ENCODE measurements at places on chromosomes 1 and 21.

- DNase-seq: no peak
Measured at GRCh38 chr1:35115459-35116383, 36.5 kb downstream of the ZMYM1 start.

GRCh38 chr1:21568006-21568746 is 59.0 kb downstream of the ALPL start:
- DNase-seq: peak; percentile 49

DNA sequence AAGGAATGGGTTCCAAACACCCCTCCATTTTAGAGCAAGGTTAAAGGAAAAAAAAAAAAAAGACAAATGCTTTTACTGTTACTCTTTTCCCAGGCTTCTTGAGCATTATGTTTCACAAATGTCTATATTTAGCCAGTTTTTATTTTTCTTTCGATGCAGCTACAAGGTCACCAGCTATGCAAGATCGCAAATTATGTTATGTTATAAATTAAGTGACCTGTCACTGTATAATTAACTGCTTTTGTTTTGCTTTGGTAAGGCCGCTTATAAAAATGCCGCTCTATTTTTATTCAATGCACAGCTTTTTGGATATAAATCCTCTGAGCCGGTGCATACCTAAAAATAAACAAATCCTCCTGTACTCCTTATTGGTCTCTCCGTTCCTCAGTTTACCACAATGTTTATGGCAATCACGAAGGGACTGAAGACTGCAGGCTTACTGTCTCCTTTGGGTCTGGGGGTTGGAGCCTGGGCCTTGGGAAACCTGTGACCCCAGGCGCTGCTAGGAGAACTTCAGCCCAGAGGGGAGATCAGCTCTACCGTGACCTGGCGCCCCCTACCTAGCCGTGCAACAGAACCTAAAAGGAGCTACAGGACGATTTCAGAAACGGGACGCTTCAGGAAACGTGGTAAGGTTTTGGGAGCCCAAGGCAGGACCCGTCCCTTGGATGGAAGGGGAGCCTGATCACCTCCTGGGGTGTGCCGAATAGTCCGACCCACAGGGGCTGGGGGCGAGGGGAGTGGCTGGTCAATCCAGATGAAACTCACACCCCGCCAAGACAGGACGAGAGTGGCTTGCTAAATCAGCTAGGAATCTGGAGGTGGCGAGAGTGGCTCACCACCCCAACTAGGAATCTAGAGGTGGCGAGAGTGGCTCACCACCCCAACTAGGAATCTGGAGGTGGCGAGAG is 101.2 kb upstream of the CD55 start:
- DNase-seq: no peak

- DNase-seq: no peak
Measured at GRCh38 chr1:2212274-2212531, 15.9 kb upstream of the SKI start.

DNA sequence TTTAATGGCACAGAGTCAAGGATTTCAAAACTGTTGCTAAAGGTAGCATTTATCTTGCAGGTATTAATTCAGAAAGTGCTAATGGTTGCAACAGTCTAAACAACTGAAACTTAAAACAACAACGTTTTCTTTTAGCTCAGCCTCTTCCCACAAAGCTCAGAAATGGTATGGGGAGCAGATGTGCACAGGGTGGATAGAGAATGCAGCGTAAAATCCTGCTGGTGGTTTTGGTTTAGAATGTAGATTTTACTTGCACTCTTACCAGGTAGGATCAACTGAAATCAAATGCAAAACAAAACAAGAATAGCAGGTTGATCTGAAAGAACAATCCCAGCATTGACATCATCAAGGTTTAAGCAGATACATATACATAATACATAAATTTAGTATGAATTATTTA is 3.8 kb upstream of the LRRC8C start:
- DNase-seq: no peak

DNA sequence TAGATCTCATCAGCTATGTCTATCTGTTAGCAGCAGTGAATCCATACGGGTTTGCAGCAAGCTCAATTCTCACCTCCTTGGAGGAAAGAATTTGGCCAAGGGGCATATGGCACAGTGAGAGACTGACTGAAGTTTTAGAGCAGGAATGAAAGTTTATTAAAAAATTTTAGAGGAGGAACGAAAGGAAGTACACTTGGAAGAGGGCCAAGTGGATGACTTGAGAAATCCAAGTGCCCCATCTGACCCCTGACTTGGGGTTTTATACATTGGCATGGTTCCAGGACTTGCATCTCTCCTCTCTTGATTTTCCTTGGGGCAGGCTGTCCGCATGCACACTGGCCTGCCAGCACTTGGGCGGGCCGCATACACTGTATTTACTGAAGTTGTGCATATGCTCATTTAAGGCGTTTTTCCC is 9.2 kb upstream of the OSBPL9 start:
- no peak for DNase-seq

- no peak for DNase-seq
Measured at GRCh38 chr1:200228081-200228480, 181.8 kb downstream of the ZNF281 start.

DNA sequence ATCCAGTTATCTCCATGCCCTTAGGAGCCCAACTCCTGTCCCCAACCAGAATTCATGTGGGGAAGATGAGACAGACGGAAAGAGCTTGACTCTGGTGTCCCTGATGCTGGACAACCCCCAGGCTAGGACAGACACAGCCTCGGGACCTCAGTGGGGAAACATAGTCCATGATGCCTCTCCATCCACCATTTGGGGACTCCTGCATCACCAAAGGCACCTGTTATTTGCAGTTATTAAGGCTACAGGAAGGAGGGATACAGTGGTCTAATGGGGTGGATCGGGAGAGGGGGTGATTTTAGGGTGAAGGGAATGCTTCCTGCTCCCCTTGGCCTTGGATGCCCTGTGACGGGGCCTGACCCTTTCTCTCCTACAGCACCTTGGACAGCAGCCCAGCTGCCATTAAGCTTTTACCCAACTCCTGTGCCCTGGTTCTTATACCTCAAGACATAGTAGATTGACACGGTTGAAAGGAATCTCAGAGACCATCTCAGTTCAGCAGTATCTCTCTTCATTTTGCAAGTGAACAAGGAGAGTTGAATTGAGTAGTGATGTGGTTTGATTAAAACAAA is 111.6 kb downstream of the MATN1 start:
- peak; percentile 43 for DNase-seq

DNA sequence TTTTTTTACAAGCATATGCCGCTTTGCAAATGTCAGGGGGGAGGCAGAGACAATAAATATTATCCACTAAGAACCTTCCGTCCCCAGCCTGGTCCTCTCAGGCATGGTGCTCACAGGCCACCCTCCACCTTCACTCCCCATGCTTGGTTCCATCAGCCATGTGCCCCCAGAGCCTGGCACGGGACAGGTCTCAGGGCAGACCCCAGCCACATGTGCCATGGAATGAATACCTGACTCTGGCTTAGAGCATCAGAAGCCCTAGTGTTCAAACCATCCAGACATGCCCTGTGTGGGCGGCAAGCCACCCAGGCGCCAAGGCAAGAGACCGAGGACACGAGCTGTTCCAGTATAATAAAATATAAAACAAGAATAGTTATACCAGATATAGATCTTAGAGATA is 5.4 kb downstream of the LSS start:
- DNase-seq: no peak

- DNase-seq: no peak
Measured at GRCh38 chr1:20538227-20538626, 14.1 kb upstream of the FAM43B start.

- peak; percentile 82 for DNase-seq
Measured at GRCh38 chr1:101073836-101074235, 48.3 kb upstream of the DPH5 start.

- no peak for DNase-seq
Measured at GRCh38 chr1:183806125-183806524, 1.2 kb downstream of the RGL1 start.

DNA sequence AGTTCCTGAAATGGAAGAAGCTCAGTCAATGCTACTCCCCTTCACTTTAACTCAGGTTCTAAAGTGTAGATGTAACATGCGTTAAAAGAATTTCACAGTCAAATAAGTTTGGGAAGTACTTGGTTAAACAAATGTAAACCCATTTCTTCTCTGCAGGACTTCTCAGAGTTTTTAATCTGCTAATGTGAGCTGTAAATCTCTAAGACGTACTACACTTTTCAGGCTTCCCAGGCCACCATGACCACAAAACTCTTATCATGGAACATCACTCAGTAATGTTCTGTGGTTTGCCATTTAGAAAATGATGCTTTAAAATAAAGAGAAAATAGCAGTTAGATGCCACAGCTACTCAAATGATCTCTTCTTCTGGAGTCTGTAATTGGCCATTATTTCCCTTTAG is 104.3 kb downstream of the HHIPL2 start:
- DNase-seq: no peak

DNA sequence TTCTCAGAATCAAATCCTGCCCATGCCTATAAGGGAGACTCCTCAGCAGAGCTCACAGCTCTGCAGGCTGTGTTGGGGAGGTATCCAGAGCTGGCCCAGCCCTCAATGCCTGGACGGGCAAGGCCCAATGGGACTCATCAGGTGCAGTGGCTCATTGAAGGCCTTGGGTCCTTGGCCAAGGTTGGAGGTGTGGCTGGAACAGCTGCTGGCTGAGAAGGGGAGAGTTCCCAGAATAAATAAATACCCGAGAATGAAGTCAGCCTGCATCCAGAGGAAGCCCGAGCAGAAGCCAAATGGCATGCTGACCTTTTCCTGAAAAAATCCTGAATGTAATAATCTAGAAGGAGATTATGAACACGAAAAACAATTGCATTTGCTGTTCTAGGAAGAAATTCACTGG is 25.2 kb upstream of the IKBKE start:
- peak; percentile 75 for DNase-seq

- no peak for DNase-seq
Measured at GRCh38 chr1:215863796-215864195, 296.7 kb downstream of the KCTD3 start.

DNA sequence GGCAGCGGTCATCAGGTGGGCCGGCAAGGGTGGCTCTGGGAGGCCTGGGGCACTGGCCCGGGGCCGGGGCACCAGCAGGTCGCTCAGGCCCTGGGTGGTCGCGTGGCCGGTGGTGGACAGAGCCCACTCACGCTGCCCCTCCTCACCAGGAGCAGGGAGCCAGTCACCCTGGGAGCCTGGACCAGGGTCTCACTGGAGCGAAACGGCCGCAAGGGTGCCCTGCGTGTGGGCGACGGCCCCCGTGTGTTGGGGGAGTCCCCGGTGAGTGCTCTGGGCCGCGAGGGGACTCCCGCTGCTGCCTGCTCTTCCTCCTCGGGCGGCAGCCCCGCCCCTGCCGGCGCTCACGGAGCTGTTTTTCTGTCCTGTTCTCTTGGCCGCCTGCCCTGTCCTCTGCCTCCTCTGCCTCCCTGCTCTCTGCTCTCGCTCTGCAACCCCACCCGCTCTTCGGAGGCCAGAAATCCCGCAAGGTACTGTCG is 23.5 kb downstream of the RNF223 start:
- DNase-seq: no peak

DNA sequence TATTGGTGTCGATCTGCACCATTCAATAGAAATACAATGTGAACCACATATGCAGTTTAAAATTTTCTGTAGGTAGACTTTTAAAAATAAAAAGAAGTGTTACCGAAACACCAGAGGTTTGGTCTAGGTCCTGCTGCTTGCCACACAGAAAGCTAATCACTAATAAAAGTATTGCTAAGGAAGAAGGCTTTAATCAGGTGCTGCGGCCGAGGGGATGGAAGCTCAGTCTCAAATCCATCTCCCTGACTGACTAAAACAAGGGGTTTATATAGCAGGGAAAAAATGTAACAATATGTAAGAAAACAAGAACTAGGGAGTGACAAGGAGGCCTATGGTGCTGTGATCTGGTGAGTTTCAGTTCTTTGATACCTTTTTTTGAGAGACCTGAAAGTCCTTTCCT is 99.3 kb downstream of the XPR1 start:
- no peak for DNase-seq

- no peak for DNase-seq
Measured at GRCh38 chr1:104933846-104934245, 1184.1 kb downstream of the AMY1C start.

- no peak for DNase-seq
Measured at GRCh38 chr1:201214886-201215285, 24.3 kb downstream of the IGFN1 start.

- no peak for DNase-seq
Measured at GRCh38 chr1:187203257-187203656, 374.5 kb downstream of the PLA2G4A start.

- peak; percentile 90 for DNase-seq
Measured at GRCh38 chr1:223845810-223846682, at the start of gene TP53BP2. Gene TP53BP2, minus strand, starts transcription at chr1:223845947. Its CDS starts 267 bp downstream, at chr1:223845680.

- no peak for DNase-seq
Measured at GRCh38 chr1:20404466-20404865, 81.5 kb downstream of the CAMK2N1 start.

- no peak for DNase-seq
Measured at GRCh38 chr1:10292188-10292587, 81.8 kb downstream of the KIF1B start.

- DNase-seq: no peak
Measured at GRCh38 chr1:206050655-206051235, 2.2 kb upstream of the RHEX start.

- peak; percentile 86 for DNase-seq
Measured at GRCh38 chr1:59707178-59707791, 107.5 kb upstream of the HOOK1 start.

DNA sequence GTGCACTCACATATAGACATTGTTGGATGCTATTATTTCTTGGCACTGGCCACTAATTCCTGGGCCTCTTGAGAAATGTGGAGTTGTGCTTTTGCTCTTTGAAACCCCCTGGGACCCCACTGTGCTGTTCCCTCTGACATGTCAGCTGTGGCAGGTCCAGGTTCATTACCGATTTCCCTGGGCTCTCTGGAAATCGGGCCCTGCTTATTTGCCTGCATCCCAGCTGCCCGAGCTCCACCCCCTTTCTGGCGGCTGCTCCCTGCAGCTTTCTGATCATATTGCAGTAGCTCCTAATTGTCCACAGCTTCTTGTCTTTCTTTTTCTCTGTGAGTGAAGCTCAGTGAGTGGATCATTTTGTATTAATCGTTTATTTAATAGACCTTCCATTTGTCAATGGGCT is 183.7 kb upstream of the FAM78B start:
- peak; percentile 5 for DNase-seq

DNA sequence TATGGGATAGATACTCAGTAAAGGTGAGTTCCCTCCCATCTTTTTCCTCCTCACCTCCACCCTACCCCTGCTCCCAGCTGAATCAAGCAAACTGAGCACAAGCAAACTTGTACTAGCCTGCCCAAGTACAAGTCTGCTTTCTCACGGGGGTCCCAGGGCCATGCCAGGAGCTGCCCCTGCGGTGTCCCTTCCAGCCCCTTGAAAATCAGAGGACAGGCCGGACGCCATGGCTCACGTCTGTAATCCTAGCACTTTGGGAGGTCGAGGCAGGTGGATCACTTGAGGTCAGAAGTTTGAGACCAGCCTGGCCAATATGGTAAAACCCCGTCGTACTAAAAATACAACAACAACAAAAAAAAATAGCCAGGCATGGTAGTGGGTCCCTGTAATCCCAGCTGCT is 17.5 kb upstream of the IFFO2 start:
- DNase-seq: no peak

DNA sequence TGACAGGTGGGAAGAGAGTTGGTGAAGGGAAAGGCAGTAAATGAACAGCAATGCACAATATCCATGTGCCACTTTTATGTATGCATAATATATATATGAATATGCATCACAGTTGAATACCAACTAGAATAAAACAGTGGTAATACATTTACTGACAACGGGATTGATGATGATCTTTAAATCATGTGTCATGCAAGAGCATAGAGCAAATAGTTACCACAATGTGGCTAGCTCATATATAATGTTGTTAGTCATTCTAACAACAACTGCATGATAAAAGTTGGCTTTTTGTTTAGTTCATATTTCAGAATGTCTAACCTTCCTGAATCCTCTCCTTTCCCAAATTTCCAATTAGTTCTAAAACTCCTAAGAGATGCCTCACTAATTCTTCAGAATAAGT is 46.4 kb downstream of the GORAB start:
- no peak for DNase-seq
